ENCODE measurements at places on chromosomes 3 and 15.

DNA sequence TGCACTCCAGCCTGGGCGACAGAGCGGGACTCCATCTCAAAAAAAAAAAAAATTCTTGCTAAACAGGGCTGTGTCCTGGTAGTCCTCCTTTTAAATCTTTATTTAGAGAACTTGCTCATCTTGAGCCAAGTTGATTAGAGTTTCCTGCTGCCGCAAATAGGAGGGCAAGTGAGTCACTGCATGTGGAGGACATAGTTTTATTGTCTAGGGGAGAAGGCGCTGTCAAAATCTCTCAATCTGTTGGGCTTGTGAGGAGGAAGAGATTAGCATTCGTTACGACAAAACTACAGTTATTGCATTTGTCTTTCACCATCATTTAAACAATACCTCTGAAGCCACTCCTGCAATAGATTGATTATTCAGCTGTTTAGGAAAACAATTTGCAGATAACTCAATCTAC, 11.5 kb downstream of the MUC4 start:
- no peak for DNase-seq

DNA sequence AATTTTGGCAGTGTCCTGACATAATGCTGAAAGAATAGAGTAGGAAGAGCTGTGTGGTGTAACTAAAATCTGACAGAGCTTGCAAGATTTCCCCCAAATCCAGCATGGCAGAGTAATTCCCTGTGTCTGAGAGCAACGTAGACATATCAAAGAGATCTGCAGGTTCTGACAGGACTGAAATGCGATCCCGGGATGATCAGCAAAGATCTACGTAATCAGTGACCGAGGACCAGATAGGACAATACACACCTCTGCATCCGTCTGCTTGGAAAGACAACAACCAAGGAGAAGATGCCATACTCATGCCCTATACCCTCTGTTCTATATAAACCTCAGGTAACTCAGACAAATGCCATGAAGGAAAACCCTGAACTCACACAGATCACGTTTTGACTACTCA, 26.6 kb upstream of the SYNPR start:
- no peak for DNase-seq

GRCh38 chr15:80586161-80586560, 108.9 kb upstream of the ABHD17C start:
- DNase-seq = no peak

GRCh38 chr3:177679568-177680471, 482.5 kb upstream of the TBL1XR1 start:
- DNase-seq = no peak

- no peak for DNase-seq
These were observed 191.1 kb downstream of the KLF13 start for GRCh38 chr15:31517711-31518110.

DNA sequence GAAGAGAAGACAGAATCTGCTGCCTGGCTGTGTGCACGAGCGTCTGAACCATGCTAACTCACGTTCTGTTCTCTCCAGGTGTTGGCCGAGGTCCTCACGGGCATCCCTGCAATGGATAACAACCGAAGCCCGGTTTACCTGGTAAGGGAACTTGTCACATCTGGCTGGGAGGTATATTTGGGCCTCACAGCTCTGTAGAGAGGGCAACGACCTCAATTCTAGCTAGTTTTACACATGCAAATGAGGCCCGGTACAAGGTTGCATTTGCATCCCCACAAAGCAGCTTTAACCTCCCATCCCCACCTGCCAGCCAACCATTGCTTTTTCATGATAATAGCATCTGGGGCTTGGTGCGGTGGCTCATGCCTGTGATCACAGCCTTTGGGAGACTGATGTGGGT, 22.0 kb upstream of the TATDN2 start:
- no peak for DNase-seq

DNA sequence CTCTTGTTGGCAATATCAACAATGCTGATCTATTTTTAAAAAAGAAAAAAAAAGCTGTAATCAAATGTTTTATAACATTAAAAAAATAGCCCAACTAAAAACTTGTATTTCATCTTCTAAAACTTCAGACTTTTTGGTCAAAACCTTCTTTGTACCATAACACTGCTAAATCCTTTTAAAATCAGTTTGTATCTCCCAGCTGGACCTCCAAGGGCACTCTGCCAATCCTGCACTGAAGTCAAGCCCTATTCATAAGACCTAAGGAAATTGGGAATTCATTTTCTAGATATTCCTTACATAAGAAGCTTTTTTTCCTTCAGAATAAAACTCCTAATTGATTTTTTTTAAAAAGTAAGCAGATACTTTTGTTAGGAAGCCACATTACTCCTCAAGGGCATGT, 38.2 kb upstream of the HCLS1 start:
- no peak for DNase-seq

DNA sequence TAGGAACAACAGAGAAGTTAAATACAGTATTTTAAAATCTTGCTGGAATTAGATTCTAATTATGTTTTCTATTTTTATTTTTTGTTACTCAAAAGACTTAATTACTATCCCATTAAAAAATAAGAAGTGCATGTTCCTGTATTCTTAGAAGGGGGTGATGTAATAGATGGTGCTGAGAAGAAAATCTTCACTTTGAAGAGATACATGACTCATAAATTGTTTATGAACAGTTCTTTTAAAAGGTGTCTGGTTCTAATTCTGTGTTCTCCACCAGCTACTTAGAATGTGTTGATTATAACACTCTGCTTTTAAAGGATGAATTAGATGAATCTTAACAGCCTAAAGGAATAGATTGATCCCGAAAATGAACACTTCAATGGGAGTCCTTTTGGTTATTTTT, 8.2 kb downstream of the RCN2 start:
- no peak for DNase-seq

GRCh38 chr15:61680260-61681037, 379.8 kb downstream of the VPS13C start:
- DNase-seq = no peak

GRCh38 chr15:33209575-33210481, 15.3 kb upstream of the FMN1 start:
- no peak for DNase-seq

DNA sequence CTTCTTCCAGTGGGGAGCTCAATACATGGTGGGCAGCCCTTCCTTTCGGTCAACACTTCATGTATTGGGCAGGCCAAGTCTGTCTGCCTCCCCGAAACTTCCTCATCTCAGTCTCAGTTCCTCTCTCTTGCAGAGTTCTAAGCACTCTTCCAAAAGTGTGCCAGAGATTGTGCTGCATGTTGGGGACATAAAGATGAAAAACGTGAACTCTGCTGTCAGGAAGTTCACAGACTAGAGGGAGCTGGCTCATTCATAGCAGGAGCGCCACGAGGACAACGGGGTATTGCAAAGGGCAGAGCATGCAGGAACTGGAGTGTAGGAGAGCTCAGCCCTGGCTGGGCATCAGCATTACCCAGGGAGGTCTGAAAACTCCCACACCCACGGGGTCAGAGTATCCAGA, 15.3 kb upstream of the EPHB3 start:
- DNase-seq = no peak

DNA sequence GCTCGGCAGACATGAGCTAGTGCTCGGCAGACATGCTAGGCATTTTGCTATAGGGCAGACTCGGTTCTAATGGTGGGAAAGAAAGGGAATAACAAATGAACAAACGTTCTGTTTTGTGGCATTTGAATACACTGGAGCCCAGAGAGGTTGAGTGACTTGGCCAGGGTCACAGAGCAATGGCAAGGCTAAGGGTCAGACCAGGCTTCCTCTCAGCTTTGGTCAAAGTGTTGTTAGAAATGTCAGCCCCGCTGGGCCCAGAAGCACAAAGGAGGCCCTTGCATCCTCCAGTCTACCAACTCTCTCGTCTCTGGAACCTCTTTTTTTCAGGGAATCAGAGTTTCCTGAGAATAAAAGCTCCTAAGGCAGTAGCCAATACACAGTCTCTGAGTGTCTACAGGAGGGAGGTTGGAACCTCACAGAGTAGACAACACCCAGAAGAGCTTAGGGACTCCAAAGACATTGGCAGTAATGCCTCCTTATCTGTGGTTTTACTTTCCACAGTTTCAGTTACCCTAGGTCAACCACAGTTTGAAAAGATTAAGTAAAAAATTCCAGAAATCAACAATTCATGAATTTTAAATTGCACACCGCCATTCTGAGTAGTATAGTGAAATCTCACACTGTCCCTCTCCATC, 47.3 kb downstream of the SSUH2 start:
- no peak for DNase-seq

DNA sequence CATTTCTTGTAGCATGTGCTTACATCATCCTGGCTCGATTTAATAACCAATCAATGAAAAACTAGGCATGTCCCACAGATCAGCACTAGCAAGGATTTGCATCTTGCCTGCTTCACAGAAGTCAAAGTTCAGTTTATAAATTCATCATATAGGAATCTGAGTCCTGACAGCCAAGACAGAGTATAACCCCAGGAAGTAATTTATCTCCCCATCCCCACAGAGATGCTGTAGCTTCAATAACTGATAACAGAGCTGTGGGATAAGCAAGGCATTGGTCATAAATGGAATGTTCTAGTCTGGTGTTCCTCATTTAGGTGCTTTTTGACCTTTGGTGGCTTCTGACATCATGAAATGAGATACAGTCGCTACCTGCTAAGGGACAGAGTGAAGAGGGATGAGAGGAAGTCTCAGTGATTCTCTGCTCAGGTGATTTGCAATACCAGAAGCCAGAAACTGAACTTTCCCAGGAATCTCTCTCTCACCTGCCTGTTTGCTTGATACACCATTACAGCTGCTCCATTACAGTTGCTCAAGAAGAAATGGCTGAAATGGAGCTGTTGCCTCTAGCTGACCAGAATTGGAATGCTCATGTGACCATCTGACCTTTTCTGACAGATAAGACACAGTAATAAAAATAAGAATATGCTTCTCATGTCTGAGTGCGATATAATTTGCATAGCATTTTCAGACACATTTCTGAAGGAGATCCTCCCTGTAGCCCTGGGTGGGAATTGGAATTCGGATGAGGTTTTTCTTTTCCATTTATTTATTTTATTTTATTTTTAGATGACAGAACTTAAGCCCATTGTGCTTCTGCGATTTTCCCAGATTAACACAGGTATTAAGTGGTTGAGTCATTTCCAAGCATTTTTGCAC, 217.1 kb upstream of the KCNMB2 start:
- DNase-seq = no peak

DNA sequence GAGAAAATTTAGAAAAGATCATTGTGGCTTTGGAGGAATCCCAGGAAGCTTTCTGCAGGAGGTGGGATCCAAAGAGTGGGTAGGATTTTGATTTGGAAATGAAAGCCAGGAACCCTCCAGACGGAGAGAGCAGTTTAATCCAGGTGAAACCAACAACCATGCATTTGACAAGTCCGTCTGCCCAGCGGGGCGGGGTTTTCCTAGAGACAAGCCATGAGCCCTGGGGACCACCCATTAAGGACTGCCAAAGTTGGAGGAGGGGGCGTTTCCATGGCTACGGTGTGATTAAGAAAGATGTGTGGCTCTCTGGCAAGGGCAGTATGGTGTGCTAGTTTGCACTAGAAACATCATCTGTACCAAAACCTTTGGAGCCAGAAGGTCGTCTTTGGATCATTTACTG, 53.4 kb downstream of the SRGAP3 start:
- no peak for DNase-seq

- no peak for DNase-seq
These were observed 457.1 kb upstream of the ROBO2 start for GRCh38 chr3:76582632-76583378.

DNA sequence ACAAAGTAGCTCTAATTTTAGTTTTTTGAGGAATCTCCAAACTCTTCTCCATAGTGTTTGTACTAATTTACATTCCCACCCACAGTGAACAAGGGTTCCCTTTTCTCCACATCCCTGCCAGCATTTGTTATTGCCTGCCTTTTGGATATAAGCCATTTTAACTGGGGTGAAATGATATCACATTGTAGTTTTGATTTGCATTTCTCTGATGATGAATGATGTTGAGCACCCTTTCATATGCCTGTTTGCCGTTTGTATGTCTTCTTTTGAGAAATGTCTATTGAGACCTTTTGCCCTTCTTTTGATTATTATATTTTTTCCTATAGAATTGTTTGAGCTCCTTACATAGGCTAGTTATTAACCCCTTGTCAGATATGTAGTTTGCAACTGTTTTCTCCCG, 239.9 kb upstream of the TPM1 start:
- no peak for DNase-seq

- no peak for DNase-seq
These were observed 656 bp downstream of the CD47 start for GRCh38 chr3:108090049-108090700.

GRCh38 chr3:188557235-188557634, 403.3 kb downstream of the LPP start:
- DNase-seq = no peak

DNA sequence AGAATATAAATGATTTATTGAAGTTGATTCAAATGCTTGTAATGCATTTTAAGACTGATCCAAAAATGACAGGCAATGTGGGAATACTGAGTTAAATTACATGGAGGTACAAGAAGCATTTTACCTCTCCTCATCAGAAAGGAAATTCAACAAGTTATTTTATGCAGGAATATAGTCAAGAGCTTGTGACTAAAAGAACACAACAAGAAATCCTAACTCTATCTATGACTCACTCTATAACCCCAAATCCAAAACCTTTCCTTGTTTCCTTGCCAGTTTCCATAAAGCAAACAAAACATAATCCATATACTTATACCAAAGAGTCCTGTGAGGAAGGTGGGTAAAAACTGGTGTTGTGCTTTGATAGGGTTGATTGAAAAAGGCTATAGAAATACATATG, 30.8 kb downstream of the SIN3A start:
- DNase-seq = no peak

DNA sequence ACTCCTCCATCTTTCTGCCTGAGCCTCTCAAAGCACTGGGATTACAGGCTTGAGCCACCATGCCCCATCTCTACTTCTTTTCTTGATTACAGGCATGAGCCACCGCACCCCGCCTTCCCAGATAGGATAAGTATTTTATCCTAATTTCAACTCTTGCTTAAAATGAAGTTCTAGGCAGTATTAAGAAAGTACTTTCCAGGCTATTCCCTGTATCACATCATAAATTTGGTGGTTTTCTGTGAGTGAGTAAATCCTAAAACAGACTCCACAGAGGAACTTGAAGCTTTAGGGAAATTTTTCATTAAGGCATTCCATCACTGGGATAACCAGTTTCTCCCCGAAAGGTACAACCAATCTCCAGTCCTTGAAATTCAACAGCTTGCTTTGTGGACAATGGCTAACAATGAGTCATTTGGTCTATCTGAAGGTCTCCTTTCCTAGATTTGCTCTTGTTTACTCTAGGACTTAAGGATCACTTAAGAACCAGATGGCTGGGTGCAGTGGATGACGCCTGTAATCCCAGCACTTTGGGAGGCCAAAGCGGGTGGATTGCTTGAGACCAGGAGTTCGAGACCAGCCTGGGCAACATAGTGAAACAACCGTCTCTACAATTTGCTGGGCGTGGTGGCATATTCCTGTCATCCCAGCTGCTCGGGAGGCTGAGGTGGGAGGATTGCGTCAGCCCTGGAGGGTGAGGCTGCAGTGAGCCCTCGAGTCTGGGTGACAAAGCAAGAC, 49.7 kb upstream of the SKIL start:
- DNase-seq = no peak
